ENCODE measurements at places on chromosomes 13 and 19.

DNA sequence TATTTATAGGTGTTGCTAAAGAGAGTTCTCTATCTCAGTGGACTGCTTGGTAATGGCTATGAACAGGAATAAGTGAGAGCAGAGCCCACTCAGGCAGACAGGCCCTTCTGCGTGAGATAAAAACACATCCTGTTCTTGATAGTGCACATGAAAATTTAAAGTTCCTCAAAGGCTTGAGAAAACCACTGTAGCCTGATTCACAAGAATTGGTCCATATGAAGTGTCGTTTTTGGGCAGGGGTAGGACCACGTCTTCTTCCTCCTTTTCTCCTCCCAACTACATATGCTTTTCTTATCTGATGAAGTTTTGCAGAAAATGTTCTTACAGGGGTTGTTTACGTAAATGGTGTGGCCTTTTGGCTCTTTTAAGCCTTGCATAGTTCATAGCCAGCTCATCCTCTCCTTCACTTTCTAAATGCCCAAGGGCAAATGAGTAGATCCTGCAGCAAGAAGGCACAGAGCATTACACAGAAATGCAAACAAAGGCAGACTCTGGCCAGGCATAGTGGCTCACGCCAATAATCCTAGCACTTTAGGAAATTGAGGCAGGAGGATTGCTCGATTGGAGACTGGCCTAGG lies 53.8 kb downstream of the RNF6 start:
- peak; percentile 16 for DNase-seq

GRCh38 chr19:58330458-58330857 lies 3.7 kb downstream of the ZSCAN22 start:
- DNase-seq: no peak

DNA sequence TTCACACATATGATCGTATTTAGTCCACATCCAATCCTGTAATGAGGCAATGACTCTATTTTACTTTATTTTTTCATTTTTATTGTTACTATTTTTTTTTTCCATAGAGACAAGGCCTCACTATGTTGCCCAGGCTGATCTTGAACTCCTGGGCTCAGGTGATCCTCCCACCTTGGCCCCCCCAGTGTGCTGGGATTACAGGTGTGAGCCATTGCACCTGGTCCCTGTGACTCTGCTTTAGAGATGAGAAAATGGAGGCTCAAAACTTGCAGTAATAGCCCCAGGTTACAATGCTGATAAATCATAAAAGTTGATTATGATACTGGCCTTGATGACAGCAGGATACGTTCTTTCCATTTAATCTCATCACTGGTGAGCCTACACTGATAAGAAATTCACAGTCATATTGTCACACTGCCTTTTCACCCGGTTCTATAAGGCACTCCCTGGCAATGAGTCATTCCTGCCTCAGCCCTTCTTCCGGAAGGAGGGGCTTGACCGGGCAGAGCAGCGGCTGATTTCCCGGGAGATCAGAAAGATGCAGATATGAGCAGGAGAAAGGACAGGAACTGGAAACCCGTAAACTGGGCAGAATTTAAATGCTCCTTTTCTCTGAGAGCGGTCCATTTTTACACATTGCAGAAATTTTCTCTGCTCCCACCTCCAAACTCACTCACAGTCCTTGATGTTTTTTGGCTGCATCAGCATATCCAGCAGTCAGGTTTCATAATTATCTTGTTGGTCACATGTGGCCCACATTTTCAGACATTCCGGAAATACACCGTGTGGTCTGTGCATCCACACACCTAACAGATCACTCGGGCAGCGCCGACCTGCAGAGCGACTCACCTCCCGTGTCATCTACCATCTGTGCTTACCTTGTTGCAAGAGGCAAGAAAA lies 616.4 kb downstream of the EFNB2 start:
- DNase-seq: no peak

GRCh38 chr13:111513766-111514609 lies 193.5 kb downstream of the TEX29 start:
- DNase-seq: no peak

DNA sequence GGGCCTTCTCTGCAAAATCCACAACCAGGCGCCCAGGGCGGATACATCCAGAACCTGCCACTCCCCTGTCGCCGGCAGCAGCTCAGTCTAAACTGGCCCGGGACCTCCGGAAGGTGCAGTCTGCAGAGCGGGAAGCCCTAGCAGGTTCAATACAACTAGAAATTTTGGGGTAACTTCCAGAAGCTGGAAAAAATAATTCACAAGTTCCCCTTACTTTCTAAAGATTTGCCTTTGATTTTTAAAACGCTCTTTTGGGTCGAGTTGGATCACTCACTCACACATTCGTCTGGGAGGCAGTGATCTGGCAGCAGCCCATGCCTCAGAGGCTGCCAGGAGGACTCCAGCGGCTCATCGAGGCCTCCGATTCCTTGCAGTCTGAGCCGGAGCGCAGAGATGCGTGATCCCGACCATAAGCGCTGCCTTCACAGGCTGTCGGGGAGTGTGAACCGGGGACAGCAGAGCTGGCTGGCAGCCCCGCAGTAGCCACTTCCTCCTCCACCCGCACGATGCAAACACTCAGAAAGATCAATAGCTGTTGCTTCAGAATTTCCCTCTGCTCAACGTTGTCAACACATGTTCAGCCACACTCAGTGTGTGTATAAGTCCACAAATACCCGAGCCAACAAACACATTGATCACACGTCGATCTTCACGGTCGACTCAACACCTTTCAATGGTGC lies 35.6 kb upstream of the ZNF507 start:
- no peak for DNase-seq

All from GDM1 (cell line).